ENCODE measurements at places on chromosomes 7 and 10.

- H3K27me3 ChIP-seq = no peaks in the 10 kb centered on the region
- DNase-seq = no peak
- H3K4me3 ChIP-seq = no peak overlapping the region
- H3K27ac ChIP-seq = no peak overlapping the region
Observed at GRCh38 chr10:28954211-28954610, 276.9 kb downstream of the BAMBI start.

GRCh38 chr7:137870684-137871083 is 23.9 kb upstream of the DGKI start:
- H3K4me3 ChIP-seq = no peak overlapping the region
- no peaks in the 10 kb centered on the region for H3K4me1 ChIP-seq
- DNase-seq = no peak
- no peaks in the 10 kb centered on the region for H3K27me3 ChIP-seq
- no peaks in the 10 kb centered on the region for H3K36me3 ChIP-seq

GRCh38 chr7:37342688-37343471 is 105.8 kb downstream of the ELMO1 start:
- peaks cover 55% of the 10 kb centered on the region for H3K4me1 ChIP-seq
- peaks cover 8% of the 10 kb centered on the region for H3K36me3 ChIP-seq
- peak; percentile 94 for DNase-seq
- H3K27me3 ChIP-seq = no peaks in the 10 kb centered on the region

- H3K4me3 ChIP-seq = no peak overlapping the region
- H3K36me3 ChIP-seq = no peaks in the 10 kb centered on the region
- DNase-seq = no peak
Observed at GRCh38 chr10:78351809-78352208, 318.1 kb downstream of the RPS24 start.

DNA sequence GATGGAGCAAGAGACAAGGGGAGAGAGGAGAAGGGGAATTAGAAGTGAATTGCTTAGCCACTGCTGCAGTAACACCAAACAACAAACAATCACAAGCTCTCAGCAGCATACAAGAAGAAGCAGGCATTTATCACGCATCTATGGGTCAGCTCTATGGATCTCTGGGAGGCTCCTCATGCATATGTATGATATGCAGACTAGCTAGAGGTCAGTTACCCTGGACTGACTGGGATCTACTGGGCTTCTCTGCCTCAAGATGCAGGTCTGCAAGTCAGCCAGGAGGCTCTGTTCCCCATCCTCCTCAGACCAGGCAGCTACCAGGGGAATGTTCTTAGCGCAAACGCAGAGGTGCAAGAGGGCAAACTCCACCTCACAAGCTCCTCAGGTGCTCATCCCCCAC is 64.7 kb upstream of the SEM1 start:
- no peaks in the 10 kb centered on the region for H3K27me3 ChIP-seq
- no peaks in the 10 kb centered on the region for H3K36me3 ChIP-seq
- no peak for DNase-seq
- H3K4me1 ChIP-seq = no peaks in the 10 kb centered on the region
- H3K27ac ChIP-seq = no peak overlapping the region

DNA sequence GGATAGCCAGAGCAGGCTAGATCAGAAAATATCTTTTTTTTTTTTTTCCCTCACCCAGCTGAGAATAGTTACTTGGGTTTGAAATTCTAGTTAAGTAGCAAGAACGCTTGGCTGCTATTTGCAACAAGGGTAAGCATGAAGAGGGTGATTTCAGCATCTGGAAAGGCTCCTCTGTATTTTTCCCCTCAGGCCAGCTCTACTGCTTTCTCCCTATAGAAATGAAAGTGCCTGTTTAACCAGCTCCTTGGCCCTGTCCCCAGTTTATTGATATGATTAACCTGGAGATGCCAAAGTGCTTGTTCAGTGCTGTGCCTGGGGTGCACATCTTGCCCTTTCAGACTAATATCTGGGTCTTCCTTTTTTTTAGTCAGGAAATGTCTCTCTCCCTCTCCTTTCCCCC is 37.1 kb downstream of the AP3M1 start:
- H3K27me3 ChIP-seq = no peaks in the 10 kb centered on the region
- H3K4me3 ChIP-seq = no peak overlapping the region
- no peak overlapping the region for H3K27ac ChIP-seq
